H7 (cell line): ENCODE measurements at places on chromosomes 2 and 18. TPM values are rescaled to one million over a fixed set of nuclear protein-coding genes. Genes with fewer than 3 reads are reported as not detected.

DNA sequence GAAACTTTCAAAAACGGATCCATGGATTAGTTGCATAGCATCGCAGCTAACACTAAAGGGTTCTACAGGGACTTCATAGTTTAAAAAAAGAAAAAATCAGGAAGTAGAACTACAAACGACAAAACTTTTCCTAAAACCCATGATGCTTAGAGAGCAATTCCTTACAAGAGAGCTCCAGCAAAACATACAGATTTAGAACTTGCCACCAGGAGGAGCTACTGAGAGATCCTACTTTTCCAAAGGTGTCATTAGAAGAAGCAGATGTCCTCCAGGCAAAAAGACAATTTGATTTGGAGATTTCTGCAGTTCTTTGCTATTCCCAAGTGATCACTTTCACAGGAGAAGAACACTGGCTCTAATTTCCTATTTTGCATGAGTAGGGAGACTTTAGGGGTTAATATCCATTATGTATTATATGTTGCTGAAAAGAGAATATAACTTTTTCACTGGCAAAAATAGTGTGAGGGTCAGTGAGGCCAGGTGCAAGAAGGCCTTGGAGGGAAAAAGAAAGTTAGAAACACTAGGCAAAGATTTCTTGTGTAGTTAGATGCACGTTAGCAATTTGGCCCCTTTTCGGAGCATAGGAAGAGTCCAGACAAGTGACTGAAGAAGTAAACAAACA, 436.2 kb downstream of the SUCLG1 start:
- DNase-seq: peak; percentile 18

GRCh38 chr2:234479465-234479864, 17.4 kb downstream of the ARL4C start:
- DNase-seq: no peak

DNA sequence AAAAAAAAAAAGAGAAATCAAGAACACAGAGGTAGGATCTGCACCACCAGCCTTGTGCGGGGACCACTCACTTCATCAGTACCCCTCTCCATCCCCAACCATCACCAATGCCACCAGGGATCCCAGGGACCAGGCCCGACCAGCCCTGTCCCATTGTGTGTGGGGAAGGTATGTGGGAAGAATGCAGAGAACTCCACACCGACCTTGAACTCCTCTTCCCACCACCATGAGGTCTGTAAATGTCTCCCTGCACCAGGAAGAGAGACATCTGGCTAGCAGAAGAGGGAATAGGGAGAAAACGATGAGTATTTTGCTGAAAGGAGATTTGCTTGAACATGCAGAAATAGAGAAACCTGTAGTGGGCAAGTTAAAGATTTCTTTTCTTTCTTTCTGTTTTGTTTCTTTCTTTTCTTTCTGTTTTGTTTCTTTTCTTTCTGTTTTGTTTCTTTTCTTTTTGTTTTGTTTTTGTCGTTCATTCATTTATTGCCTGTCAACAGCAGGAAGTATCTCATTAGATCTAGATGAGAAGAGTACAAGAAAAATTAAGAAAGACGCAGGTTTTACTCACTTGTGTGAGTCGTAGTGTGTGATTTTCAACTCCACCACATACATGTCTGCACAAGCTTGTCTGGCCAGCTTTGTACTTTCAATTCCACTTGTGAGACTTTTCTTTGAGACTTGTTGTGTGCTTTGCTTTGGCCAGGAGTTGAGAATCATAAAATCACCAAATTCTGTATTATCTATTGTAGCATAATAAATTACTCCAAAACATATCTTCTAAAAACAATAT, 179.8 kb upstream of the HAAO start:
- no peak for DNase-seq

Gene CD207
- total RNA-seq: not detected in 2 replicates

DNA sequence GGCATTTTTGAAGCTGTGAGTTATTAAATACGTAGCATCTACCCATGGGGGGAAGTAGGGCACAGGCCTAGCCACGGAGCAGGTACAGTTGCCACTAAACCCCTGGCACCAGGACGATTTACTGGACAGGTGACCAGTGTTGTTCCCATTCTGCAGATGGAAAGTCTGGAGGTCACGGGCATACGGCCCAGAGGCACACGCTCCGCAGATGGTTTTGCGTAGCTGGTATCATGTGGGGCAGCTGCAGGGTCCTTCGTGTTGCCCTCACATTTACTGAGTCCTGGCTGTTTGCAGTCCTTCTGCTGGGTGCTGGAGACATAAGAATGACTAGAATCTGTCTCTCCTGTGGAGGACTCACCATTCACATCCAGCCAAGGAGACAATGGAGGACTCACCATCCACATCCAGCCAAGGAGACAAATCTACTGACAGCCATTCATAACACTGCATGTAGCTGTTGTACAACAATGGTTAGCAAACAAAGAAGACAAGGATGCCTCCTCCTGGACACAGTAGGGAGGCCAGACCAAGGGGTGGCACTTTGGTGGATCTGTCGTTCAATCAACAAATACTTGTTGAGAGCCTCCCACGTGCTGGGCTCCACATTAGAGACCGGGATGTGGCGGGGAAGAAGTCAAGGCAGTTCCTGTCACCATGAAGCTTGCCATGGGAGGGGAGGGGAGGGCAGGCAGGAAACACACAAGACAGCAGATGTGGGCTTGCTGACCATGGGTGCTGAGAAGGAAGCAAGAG, 24.9 kb downstream of the TWIST2 start:
- no peak for DNase-seq

DNA sequence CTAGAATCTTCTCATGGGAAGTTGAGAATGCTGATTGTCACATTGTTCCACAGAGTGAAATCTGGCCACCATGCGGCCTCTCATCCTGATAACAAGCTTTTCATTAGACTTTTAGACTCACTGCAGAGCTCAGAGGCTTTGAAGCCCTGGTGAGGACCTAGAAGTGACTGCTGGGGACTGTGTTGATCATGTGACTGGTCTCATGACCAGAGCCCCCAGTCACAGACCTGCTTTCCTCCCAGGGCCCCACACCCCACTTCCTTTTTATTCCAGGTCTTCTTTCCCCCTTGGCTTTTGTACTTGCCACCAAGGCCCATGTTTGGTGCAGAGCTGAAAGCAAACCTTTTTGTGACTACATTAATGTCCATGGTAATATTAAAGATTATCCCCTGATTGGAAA, 45.2 kb downstream of the PRKCE start:
- DNase-seq: no peak

- DNase-seq: no peak
These were observed 223.7 kb downstream of the ANKRD30B start for GRCh38 chr18:14971461-14972185.

GRCh38 chr2:1586923-1587840, 157.1 kb downstream of the PXDN start:
- DNase-seq: no peak

- DNase-seq: no peak
These were observed 841.8 kb downstream of the SLC4A3 start for GRCh38 chr2:220469201-220469600.

DNA sequence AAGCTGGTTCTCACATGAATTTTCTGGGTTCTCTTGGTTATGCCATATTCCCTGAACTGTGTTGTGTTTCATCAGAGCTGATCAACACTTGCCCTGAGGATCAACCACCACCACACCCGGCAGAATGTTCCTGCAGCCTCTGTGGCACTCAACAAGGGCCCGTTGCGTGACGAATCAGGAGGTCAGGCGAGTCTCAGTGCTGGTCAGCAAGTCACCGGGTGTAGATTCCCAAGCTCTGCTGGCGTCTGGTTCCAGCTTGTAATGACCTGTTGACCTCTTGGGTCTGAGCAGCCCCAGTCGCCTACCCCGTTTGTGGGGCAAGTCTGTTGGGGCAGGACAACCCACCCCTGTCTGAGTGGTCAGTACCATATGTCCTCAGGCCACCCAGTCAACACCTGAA, 46.0 kb downstream of the ADCY3 start:
- no peak for DNase-seq

Gene SFTPB
- total RNA-seq: not detected in 2 replicates

DNA sequence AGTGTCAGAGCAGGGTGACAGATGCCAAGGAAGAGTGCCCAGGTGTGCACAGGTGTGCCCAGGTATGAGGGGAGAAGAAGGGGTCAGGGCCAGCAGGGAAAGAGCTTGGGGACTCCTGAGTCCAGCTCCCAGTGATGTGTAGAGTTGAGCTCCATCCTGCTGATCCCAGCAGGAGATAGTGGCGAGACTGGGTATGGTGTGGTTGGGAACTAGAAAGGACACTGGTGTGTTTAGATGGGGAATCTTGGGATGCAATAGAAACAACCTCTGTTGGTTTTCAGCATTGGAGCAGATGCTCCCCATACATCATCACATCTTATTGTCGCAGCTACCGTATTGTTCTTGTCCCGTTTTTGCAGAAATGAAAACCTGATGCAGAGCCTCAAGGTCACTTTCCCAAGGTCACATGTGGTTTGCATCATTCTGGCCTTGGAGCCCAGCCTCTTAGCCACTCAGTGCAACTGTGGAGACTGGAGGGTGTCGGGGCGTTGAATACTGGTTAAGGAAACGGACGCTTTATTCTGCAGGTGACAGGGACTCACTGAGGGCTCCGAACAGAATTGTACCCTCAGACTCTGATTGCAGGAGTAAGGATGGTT, 166.7 kb downstream of the AGAP1 start:
- DNase-seq: no peak

Gene ELMOD3
- total RNA-seq: 11.3 and 11.5 TPM in 2 replicates

Gene SERPINB13
- not detected in 2 replicates for total RNA-seq

DNA sequence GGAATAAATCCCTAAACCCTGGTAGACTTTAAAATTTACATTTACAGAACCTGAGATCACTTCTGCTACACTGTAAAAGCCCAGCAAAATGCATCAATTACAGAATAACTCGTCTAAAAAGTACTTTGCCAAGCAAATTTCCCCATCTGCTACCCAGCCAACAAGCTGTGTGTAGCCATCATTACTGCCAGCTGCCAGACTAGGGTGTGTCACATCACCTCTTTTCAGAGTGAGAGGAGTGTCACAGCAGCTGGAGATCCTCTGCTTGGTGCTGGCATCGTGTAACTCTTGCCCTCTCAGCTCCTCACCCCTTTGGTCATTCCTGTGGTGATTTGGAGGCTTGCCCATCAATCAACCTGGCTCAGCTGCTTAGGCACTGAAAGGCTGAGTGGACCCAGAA, 340.4 kb upstream of the MMADHC start:
- no peak for DNase-seq

Gene MYOM1
- 0.14 and 0.55 TPM in 2 replicates for total RNA-seq

- DNase-seq: no peak
These were observed 1.2 kb downstream of the MRPL19 start for GRCh38 chr2:75647771-75648170.
